ENCODE measurements at places on chromosomes 7 and 10. TPM values are rescaled to one million over a fixed set of nuclear protein-coding genes. Genes with fewer than 3 reads are reported as not detected.

Gene TAS2R41
- not detected for total RNA-seq

Gene BMS1
- total RNA-seq: 17.3 TPM

Gene GDF10
- total RNA-seq: not detected

Gene UTF1
- total RNA-seq: 0.61 TPM

Gene SAP25
- 8.0 TPM for total RNA-seq

Gene SP8
- not detected for total RNA-seq

Gene KCNH2
- total RNA-seq: 73.7 TPM

DNA sequence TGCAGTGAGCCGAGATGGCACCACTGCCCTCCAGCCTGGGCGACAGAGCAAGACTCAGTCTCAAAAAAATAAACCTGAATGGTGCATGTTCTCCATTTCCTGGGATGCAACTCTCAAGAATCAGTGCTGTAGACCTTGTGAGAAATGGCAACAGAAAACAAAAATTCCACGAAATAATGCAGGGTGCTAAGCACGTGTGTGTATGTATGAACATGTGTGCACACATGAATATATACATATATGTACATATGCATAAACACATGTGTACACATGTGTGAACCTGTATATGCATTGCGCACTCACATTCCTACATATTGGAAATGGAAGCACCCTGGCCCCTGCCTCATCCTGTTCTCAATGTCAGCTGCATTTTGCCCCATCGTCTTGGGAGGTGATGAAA lies 548.5 kb downstream of the TCERG1L start:
- H3K27ac ChIP-seq: no peak overlapping the region
- no peaks in the 10 kb centered on the region for H3K4me1 ChIP-seq
- peaks cover 8% of the 10 kb centered on the region for H3K36me3 ChIP-seq
- H3K4me3 ChIP-seq: no peak overlapping the region
- H3K27me3 ChIP-seq: peaks cover 3% of the 10 kb centered on the region

- H3K4me1 ChIP-seq: peaks cover 20% of the 10 kb centered on the region
- H3K27ac ChIP-seq: peak overlapping the region; percentile 41
- no peak overlapping the region for H3K4me3 ChIP-seq
- no peaks in the 10 kb centered on the region for H3K36me3 ChIP-seq
- H3K27me3 ChIP-seq: peaks cover 5% of the 10 kb centered on the region
- DNase-seq: no peak
Measured at GRCh38 chr10:133038036-133038823, 49.5 kb upstream of the ADGRA1 start.

DNA sequence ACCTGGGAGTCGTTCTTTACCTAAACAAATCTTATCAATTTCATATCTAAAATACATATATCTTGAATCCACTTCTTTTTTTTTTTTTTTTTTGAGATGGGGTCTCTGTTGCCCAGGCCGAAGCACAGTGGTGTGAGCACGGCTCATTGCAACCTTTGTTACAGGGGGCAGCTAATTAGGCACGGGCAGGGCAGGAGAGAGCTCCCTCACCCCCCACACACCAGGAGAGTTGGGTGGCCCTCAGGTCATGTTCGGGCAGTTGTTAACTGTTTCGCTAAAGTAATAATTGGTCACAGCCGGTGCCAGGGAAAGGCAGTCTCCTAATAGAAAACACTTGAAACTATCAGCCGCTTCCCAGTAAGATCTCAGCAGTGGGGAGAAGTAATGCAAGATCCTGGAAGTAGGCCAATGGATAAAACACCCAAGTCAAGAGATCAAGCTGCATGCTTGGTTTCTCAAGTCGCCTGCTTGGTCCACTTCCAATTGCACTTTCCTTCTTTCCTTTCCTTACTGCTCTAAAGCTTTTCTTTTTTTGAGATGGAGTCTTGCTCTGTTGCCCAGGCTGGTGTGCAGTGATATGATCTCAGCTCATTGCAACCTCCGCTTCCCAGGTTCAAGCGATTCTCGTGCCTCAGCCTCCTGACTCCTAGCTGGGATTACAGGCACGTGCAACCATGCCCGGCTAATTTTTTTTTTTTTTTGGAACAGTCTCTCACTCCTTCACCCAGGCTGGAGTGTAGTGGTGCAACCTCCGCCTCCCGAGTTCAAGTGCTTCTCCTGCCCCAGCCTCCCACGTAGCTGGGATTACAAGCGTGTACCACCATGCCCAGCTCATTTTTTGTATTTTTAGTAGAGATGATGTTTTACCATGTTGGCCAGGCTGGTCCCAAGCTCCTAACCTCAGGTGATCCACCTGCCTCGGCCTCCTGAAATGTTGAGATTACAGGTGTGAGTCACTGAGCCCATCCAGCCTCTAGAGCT lies 21.3 kb upstream of the EFCAB10 start:
- H3K27ac ChIP-seq: no peak overlapping the region
- no peak for DNase-seq
- H3K4me3 ChIP-seq: no peak overlapping the region

DNA sequence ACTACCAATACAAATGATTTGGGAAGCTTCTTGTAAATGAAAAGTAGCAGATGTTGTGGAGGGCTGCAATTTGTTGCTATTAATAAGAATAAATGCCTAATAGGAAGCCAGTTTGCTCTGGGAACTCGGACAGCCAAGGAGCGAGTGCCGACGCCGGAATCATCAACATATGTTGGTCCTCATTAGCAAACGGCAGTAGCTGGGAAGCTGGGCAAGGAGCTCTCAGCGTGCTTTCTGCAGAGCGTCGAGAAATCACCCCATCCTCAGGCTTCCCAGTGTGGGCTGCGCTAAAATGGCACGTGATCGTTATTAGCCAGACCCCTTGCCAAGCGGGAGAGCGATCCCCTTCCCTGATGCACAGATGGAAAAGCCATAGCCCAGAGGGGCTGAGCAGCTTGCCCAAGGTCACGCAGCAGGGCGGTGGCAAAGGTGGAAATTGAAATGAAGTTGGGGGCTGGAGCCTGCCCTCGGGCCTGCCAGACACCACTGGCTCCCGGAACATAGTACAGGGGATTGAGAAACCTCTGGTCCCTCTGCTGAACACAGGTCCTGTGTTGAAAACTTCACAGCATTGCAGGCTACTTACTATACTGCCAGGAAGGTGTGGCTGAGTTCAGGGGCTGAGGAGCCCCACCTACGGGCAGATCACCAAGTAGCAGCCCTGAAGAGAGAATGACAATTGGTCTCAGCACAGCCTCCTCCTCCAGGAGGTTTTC lies 326.9 kb downstream of the PLXNA4 start:
- no peak overlapping the region for H3K4me3 ChIP-seq
- H3K27ac ChIP-seq: no peak overlapping the region
- peaks cover 10% of the 10 kb centered on the region for H3K36me3 ChIP-seq
- peaks cover 16% of the 10 kb centered on the region for H3K4me1 ChIP-seq
- no peak for DNase-seq

DNA sequence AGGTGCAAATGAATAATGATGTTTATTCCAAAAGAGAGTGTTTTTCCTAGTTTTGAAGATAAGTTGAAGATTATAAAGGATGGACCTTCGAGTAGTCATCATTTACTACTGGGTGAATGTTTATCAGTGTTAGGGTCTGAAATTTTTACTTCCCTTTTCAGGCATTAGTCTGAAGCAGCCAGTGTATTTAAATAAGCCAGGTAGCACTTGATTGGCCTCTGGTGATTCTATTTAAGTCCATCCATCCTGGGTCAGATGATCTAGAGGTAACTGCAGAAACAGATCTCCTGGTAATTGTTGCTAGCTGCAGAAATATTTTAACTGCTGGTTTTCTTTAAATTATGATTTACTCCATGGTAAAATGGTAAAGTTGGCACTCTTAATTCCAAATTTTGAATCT lies 34.1 kb upstream of the AGR2 start:
- no peak overlapping the region for H3K4me3 ChIP-seq
- peaks cover 2% of the 10 kb centered on the region for H3K4me1 ChIP-seq
- no peaks in the 10 kb centered on the region for H3K36me3 ChIP-seq
- peaks cover 1% of the 10 kb centered on the region for H3K27me3 ChIP-seq

DNA sequence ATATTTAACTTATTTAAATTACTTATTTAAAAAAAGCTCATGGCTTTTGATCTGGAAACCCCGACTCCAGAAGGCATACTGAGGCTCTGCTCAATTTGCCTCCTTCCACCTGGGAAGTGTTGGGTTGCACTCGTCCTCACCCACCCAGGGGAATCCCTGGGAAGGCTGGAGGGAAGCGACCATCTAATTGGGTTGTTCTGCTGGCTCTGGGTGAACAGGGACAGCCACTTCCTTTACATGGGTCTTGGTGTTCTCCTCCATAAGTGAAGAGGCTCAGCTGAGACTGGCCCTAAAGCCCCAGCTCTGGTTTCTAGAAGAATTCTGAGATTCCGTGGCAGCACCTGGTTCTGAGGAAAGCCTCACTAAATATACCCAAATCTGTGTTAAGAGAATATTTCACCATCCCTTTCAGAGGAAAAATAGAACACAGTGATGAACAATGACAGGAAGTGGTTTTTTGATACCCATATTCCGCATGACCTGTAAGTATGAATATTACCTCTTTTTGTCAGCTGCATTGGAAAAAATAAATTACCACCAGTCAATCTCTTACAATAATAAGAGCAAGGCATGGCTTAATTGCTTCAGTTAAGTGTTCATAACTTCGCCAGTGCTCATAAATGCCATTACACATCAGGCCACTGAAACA lies 131.1 kb upstream of the SHH start:
- H3K27me3 ChIP-seq: no peaks in the 10 kb centered on the region
- H3K4me3 ChIP-seq: no peak overlapping the region
- H3K27ac ChIP-seq: no peak overlapping the region
- no peak for DNase-seq
- H3K4me1 ChIP-seq: no peaks in the 10 kb centered on the region

DNA sequence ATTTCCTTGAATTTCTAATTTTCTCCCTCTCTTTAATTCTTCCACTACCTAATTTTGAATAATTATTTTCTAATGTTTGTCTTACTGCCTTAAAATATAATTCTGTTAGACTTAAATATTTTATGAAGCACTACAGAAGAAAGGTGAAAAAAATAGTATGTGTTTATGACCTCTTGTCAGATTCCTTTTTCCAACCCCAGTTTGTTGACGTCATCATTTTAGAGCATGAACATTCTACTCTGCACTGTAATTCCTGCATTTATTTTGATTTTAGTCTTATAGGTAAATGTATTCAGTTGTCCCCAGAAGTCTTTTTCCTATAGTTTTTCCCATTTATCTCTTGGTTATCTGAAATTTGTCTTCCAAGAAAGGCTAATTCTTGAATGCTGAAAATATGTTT lies 468.1 kb downstream of the SORCS3 start:
- no peaks in the 10 kb centered on the region for H3K4me1 ChIP-seq
- DNase-seq: no peak
- no peak overlapping the region for H3K4me3 ChIP-seq

DNA sequence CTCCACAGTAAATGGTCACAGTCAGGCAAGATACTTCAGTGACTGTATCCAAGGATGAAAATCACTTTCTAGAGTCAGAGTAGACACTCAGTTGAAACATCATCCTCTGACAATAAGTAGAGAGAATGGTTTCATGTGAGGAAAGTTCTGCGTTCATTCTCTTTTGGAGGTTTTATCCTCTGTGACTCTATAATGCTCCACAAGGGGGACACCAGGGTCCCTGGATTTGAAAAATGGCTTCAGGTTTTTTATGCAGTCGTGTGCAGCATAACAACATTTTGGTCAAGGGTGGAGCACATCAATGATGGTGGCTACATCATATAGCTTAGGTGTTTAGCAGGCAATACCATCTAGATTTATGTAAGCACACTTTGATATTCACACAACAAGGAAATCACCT lies 40.4 kb downstream of the TMEM168 start:
- no peak overlapping the region for H3K27ac ChIP-seq
- H3K36me3 ChIP-seq: no peaks in the 10 kb centered on the region
- no peak for DNase-seq
- H3K4me3 ChIP-seq: no peak overlapping the region

DNA sequence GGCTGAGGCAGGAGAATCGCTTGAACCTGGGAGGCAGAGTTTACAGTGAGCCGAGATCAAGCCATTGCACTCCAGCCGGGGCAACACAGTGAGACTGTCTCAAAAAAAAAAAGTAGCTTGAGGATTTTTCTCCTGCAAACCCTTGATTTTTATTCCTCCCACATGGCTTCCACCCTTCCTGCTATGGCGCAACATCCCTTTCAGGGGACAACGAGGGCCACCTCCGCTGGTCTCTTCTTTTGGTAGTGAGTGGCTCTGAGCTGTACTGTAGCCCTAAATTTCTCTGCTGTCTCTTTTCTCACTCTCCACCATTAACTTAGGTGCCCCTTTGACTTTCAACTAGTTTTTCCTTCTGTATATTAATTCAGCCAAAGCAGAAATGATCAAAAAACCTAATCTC lies 113.4 kb downstream of the HIPK2 start:
- no peak for DNase-seq
- H3K4me1 ChIP-seq: peaks cover 19% of the 10 kb centered on the region
- no peak overlapping the region for H3K27ac ChIP-seq
- H3K4me3 ChIP-seq: no peak overlapping the region
- H3K36me3 ChIP-seq: no peaks in the 10 kb centered on the region

DNA sequence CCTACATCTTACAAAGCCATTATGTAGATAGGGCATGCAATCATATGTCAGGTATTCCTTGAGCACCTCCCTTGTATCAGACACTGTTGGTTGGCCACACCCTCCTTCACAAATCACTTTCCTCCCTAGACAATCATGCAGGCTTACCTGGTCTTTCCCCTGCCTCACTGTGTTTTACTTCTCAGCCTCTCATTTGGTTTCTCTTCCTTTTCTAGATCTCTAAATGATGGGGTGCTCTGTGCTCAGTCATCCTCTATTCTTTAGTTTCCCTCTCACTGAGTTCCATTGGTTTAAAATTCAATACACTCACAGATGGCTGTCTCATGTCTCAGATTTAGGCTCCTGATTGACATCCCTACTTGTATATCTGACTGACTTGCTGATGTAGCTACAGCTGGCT lies 31.4 kb downstream of the ANK3 start:
- no peaks in the 10 kb centered on the region for H3K27me3 ChIP-seq
- no peak for DNase-seq
- no peak overlapping the region for H3K27ac ChIP-seq
- peaks cover 17% of the 10 kb centered on the region for H3K4me1 ChIP-seq
- H3K36me3 ChIP-seq: no peaks in the 10 kb centered on the region

DNA sequence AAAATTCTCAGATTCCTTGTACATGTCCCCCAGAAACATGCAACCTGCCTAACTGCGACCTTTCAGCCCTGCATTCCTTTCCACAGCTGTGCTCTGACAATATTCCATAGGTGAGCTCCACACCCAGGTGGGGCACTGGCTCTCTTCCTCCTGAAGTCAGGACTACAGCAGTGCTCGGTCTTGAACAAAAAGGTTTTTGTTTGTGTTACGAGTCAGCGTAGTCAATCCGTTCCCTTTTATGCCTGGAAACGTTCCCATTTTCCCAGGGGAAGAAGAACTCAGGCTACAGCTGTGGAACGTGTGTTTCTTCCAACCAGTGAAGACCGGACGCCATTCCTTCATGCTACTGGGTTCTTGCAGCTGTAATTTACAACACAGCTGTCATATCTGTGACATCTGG lies 52.4 kb upstream of the PFKP start:
- no peak overlapping the region for H3K27ac ChIP-seq
- H3K4me3 ChIP-seq: no peak overlapping the region
- peaks cover 10% of the 10 kb centered on the region for H3K36me3 ChIP-seq
